T47D (cell line): ENCODE measurements at places on chromosomes 13 and 19.

GRCh38 chr19:51891193-51891747 lies 3.5 kb upstream of the ZNF577 start:
- DNase-seq = no peak

- DNase-seq = peak; percentile 40
These were observed 8.1 kb upstream of the ERICH6B start for GRCh38 chr13:45623516-45624090.

- peak; percentile 85 for DNase-seq
These were observed 29.7 kb downstream of the NKPD1 start for GRCh38 chr19:45130888-45131615.

- no peak for DNase-seq
These were observed 11.1 kb downstream of the NAPA start for GRCh38 chr19:47503826-47504150.

- DNase-seq = no peak
These were observed 776 bp upstream of the LENG1 start for GRCh38 chr19:54160182-54160811.

DNA sequence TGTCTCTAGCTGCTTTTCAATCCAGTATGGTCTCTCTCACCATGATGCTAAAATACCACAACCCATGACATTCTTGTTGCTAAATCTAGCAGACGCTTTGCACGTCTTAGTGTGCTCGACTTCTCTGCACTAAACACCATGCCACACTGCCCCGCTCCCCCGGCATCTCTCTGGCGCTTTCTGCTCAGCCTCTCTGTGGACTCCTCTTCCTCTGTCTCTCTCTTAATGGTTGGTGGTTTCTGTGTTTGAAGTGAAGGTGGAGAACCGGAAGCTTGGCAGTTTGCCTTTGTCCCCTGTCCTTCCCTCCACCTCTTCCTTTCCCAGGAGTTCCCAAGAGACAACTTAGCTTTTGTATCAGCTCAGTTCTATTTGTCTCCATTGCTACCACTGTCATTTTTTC lies 8.8 kb downstream of the ERCC5 start:
- no peak for DNase-seq

DNA sequence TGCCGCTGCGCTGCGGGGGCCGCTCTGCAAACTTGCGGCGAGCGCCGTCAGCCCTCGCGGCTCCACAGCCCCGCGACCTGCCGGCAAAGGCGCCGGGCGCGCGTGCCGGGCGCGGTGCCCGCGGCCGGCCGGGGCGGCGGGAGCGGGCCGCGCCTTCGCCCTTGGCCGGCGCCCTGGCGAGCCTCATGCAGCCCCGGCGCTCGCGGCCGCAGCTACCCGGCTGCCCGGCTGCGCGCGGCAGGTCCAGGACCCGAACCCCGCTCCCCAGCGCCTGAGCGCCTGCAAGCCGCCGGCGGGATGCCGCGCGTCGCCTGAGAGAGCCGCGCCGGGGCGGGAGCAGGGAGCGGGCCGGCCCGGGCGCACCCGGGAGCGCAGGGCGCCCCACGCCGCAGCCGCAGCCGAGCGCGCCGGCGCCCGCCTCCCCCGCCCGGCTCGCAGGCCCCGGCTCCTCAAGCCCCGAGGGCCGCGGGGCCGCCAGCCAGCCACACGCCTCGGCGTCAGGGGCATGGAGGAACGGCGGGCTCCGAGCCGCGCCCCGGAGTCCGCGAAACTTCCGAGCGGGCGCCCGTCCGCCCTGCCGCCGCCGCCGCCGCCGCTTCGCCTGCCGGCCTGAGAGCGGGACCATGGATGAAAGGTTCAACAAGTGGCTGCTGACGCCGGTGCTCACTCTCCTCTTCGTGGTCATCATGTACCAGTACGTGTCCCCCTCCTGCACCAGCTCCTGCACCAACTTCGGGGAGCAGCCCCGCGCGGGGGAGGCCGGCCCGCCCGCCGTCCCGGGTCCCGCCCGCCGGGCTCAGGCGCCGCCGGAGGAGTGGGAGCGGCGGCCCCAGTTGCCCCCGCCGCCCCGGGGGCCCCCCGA lies 564 bp downstream of the HS6ST3 start:
- peak; percentile 31 for DNase-seq

DNA sequence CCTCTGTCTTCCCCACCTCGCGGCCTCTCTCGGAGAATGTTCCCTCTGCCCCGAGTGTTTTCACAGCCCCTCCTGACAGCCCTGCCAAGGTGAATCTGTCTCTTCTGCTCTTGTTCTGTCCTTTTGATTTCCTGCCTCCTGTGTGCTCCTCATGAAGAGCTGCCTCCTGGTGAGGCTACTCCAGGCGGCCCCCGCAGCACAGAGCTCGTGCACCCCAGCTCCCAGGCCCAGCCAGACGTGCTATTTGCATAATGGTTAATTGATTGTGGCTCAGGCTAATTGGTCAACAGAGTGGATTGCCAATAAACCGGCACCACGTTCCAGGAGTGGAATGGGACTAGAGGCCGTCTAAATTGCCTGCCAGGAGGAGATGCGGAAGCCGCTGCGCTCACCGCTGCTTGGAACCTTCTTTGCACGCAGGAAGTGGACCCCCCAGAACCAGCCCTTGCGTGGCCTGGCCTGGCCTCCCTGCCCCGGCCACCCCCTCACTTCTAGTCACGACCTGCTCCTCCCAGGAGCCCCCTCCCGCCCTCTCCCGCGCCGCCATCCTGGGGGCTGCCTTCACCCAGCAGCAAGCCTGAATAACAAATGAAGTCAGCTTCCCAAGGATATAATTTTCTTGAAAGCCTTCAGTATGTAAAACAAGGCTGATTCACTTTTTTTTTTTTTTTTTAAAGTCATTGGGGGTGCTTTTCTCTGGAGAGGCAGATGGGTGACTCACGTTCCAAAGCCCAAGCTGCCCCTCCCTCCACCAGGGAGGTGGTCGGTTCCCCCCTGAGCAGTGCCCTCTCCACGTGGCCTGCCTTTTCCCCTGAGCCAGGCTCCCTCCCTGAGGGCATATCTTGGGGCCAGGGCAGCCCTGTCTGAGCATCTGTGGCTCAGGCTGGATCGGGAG lies 144.0 kb downstream of the KDM4B start:
- DNase-seq = no peak

DNA sequence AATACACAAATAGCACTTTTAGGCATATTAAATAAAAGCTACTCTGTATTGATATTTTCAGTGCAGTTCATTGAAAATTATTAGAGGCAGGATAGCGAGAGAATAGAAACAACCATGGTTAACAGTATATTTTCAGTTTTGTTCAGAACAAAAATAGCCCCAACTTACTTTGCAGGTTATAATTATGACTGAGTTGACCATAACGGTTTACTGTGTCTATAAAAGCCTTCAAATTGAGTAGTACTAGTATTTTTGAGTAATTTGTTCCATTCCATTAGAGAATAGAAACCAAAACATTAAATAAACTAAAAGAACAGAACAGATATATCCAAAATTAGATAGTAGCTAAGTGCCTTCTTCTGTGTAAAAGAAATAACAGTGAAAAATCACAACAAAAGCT lies 1108.4 kb upstream of the PCDH20 start:
- no peak for DNase-seq

GRCh38 chr13:37736045-37736444 lies 133.5 kb downstream of the TRPC4 start:
- no peak for DNase-seq

DNA sequence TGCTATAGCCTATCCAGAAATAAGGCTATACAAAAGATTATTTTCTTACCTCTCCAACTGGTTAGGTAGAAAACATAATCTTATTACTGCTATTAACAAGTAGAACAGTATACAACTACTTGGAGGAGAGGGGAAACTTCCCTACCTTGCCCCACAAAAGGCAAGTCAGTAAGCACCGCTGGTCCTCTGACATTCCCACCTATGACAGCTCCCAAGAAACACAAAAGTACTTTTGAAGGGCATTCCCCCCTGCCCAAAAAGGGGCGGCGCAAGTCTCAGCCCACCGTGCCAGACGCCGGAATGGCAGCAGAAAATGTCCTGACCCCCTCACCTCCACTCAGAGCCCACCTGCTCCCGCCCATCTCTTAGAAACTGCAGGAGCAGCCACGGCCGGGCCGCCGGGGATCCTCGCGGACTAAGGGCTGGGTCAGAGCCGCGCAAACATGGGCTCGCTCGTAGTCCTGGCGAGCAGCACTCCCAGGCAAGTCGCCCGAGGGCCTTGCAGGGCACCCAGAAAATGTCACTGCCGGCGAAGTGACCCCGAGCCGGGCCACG lies 437 bp downstream of the SUCLA2 start:
- peak; percentile 16 for DNase-seq

GRCh38 chr13:110936519-110936918 lies 21.6 kb upstream of the ANKRD10 start:
- no peak for DNase-seq

GRCh38 chr19:10805758-10806247 lies 30.2 kb downstream of the TMED1 start:
- no peak for DNase-seq

DNA sequence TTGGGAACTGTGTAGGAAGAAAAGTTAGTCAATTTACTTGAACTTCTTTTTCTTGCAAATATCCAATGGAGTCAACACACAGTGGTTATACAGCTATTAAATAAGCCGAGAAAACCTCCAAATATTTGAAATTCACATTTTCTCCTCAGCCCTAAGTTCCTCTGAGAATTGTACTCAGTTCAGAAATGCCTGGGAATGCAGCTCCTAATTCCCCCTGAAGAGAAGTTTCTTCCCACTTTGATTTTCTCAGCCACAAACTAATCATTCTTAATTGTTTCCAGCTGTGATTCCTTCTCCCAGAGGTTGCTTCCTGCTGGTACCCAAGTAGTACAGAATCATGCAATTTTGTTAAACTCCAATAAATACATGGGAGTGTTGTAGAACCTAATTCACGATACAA lies 246.1 kb upstream of the MIR17HG start:
- no peak for DNase-seq

- no peak for DNase-seq
These were observed 16.2 kb upstream of the IFT88 start for GRCh38 chr13:20550799-20551198.

DNA sequence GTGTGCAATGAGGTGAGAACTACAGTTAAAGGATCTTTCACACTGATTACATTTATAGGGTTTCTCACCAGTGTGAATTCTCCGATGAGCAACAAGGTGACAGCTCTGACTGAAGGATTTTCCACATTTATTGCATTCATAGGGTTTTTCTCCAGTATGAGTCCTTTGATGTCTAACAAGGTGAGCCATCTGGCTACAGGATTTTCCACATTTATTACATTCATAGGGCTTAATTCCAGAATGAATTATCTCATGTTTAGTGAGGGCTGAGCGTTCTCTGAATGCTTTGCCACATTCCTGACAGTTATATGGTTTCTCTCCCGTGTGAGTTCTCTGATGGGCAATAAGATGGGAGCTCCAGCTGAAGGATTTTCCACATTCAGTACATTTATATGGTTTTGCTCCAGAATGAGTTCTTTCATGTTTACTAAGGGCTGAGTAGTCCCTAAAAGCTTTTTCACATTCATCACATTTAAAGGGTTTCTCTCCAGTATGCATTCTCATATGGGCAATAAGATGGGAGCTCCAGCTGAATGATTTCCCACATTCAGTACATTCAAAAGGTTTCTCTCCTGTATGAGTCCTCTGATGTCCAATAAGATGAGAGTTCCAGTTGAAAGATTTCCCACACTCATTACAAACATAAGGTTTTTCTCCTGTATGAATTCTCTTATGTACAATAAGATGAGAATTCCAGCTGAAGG lies 4.4 kb upstream of the C19orf18 start:
- DNase-seq = peak; percentile 5

GRCh38 chr13:79846386-79846785 lies 365.4 kb downstream of the NDFIP2 start:
- DNase-seq = no peak

DNA sequence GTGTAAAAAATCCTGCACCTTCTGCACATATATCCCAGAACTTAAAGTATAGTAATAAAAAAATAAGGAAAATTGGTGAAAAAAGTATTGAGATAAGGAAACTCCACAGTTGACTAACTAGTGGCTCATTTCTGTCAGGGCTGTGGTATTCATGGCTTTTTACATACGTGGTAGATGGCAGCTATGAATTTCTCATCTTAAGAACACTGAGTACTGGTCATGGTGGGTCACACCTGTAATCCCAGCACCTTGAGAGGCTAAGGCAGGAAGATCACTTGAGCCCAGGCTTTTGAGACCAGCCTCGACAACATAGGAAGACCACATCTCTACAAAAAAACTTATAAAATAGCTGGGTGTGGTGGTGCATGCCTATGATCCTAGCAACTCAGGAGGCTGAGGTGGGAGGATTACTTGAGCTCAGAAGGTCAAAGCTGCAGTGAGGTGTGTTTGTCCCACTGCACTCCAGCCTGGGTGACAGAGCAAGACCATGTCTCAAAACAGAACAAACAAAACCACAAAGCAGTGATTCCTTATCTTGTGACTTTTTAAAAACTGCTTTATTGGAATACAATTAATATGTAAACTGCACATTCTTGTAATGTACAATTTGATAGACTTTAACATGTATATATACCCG lies 16.8 kb downstream of the SLAIN1 start:
- no peak for DNase-seq

- no peak for DNase-seq
These were observed 147.1 kb downstream of the MTUS2 start for GRCh38 chr13:28967029-28967915.

DNA sequence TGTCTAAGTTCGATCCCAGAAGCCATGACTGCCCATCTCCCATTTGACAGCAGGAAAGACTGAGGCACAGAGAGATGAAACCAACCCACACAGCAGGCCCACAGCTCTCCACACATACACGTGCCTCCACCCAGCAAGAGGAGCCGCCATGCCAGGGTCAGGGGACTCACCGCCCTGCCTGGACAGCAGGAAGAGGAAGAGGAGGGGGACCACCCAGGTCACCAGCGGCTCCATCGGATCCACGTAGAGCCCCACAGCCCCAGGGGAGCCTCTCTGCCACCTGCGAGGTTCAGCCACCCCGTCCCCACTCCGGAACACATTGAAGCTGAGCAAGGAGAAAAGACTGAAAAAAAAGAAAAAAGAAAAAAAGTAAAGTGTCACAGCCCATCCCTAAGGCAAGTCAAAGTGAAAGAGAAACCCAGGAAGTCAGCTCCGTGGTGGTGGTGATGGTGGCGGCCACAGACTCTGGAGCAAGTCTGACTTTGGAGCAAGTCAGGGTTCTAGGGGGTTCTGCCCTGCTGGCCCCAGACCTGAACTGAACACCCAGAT lies at the start of gene IL12RB1:
Gene IL12RB1, minus strand, starts transcription at position 345 of the 549 bp plus-strand sequence. Its CDS starts 111 bp downstream, at position 234.
- DNase-seq = no peak

DNA sequence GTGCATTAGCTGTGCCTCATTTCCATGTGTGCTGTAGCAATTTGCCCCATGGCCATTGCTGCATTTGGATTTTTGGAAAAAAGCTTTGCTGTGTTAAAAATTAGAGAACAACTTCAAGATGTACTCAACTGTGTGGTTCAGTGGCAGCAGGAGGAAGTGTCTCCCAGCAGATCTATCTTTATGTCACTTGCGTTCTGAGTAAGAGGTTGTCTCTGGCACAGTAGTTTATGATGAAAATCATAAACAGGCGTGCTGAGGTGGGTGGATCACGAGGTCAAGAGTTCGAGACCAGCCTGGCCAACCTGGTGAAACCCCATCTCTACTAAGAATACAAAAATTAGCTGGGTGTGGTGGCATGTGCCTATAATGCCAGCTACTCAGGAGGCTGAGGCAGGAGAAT lies 29.0 kb upstream of the RNF17 start:
- DNase-seq = no peak
